T-helper 2 cell (primary cell): ENCODE measurements at places on chromosomes 5 and 9.

- DNase-seq = no peak
Observed at GRCh38 chr9:135757356-135757755, 55.4 kb downstream of the KCNT1 start.

DNA sequence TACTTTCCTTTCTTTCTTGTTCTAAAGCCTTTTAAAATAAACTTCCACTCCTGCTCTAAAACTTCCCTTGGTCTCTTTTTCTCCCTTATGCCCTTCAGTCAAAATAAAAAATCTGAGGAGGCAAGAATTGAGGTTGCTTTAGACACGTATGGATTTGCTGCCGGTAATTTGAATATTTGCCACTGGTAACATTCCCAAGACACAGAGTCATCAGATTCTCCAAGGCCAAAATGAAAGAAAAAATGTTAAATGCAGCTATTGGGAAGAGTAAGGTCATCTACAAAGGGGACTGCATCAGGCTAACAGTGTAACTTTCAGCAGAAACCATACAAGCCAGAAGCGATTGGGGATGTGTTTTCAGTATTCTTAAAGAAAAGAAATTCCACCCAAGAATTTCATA, 311.1 kb downstream of the CDH18 start:
- DNase-seq = no peak

DNA sequence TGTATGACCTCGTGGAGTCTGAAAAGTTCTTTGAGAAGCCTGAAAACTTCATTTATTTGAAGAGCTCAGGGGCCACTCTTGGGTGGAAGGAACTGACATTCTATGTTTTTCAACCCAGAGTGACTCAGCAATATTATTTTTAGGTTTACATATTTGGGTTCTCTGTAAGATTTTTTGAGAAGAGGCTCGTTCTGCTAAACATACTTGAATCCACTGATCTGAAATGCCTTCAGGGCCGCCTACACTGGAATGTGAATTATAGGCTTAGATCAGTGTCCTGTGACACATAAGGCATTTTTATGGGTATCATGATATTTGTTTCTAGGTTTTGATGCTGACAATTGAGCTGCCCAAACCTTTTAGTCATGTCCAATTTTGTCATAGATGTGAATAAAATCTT, 86.2 kb downstream of the PSAT1 start:
- DNase-seq = no peak

DNA sequence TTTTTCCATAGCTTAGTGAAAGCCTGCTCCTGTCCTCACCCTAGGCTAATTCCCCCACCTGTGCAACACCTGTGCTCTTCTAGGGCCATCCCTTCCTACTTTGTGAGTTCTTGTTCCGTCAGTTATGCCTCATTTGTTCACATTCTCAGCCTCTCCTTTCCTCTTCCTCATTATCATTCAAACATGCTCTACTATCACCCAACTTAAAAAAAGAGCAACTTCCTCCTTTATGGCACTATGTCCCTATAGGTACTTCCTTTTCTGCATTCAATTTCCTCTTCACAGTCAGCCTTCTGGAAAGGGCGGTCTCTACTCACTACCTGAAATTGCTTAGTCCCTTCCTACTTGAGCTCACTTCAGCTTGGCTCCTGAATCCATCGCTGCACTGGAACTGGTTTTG, 111.8 kb upstream of the LHFPL2 start:
- no peak for DNase-seq

DNA sequence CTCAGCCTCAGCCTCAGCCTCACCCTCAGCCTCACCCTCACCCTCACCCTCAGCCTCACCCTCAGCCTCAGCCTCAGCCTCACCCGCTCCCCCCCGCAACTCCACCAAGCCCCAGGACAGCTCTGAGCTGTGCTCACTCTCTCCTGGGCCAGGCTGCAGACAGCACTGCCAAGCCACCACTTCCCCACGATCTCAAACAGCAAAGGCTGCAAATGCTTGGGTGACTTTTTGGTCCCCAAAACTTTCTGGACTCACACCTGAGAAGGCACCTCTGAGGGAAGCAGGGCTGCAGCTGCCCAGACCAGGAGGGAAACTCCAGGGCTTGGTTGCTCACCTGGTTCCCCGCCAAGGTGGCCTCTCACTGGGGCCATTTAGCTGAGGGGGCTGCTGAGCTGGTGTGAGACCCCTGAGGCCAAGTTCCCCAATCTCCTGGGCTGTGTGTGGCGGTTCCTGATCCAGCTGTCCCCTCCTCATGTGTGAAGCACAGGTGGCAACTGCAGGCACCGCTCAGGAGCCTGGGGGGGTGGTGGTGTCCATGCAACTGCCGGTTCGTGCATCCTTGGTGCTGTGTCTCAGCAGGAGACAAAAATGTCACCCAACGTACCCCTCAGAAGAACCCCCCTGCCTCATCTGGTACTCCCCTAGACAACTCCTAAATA, 17.8 kb downstream of the MRPL36 start:
- DNase-seq = no peak

DNA sequence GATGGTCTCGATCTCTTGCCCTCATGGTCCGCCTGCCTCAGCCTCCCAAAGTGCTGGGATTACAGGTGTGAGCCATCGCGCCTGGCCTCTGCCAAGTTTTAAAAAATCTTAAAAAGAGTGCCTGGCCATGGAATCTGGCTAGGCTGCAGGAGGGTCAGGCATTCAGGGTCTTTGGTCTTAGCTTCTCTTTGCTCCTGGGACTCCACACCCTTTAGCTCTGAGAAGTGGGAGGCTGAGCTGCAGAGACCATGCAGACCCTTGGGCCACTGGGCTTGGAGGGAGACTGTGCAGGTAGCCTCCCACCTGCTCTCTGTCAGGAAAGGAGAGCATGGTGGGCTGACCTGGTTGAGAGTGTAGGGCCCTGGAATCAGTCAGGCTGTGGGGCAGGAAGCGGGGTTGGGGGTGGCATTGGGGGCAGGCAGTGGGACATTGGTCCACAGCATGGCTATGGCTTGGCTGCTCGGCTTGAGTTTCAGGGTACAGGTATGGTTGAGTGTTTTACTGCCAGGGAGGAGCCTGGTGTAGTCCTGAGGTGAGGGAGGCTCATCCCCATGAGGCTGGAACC, 20.8 kb downstream of the PHF2 start:
- no peak for DNase-seq

GRCh38 chr9:130325921-130326320, 60.4 kb downstream of the HMCN2 start:
- no peak for DNase-seq

DNA sequence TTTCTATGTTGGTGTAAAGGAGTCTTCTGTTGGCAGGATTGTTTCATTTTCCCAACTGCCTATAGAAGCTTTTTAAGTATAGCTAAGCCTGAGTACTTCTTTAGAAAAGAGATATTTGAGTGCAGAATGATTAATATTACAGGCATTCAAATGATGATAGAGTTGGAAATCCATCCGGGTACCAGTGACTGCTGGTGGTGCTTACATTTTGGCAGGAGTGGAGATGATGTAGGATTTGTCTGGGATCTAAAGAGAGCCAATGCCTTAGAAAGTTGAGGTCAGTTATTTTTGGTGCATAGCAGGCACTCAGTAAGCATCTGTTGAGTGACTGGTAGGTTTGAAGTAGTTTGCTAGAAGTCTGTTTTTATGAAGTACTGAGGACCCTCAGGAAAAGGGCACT, 433.5 kb downstream of the DMAC1 start:
- no peak for DNase-seq

DNA sequence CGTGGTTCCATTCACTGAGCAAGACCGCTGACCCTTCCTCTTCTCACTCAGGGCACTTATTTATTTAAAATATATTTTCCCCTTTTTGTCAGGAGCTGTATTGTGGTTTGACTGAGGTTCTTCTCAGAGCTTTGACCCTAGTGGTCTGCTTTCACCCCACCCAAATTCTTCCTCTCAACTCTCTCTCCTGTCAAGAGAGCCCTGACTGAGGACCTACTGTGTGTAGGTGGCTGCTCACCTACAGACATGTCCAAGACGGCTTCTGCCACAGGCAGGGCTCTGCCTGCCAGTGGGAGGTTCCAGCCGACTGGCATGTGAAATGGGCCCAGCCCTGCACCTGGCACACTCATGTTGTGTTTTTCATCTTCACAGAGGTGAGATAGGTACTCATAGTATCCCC, 5.2 kb downstream of the DCANP1 start:
- no peak for DNase-seq

DNA sequence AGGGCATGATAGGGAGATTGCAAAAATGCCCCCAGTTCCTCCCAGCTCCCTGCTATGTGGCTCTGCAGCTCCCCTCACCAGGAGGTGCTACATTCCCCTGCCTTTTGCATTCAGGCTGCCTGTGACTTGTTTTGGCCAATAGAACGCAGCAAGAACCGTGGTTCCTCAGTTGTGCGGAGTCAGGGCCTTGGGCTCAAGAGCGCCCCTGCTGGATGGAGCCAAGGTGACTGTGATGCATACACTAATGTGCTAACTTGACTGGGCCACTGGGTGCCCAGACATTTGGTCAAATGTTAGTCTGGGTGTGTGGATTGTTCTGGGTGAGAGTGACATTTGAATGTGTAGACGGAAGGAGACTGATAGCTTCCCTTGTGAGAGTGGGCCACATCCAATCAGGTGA, 123.3 kb upstream of the MVB12B start:
- no peak for DNase-seq

DNA sequence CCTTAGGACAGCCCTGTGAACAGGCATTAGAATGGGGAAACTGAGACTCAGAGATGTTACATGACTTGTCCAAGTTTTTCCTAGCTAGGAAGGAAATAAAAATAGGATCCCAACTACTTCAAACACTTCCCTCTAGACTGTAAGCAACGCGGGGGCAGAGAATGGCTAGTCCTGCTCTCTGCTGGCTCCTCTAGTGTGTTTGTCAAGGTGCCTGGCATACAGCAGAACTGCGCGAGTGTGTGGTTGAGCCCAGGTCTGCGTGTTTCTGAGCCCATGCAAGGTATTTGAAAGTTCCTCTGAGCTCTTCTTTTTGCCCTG, 152.5 kb downstream of the MACROH2A1 start:
- DNase-seq = no peak

GRCh38 chr5:141753971-141754713, 72.1 kb upstream of the ARAP3 start:
- DNase-seq = no peak

DNA sequence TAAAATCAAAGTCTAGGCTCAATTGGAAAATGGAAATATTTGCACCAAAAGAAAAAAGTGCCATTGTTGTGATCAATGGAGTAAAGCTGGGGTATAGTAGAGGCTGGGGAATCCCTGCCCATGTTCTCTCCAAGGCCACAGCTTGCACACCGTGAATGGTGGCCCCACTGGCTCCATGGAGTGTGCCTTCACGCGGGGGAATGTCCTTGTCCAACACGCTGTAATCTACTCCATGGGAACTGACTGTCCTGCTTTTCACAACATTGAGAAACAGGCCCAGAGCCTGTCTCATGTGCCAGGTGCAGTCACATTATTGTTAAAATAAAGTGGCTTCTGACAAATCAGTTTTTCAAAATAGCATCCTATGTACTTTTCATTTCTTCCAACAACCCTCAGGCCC, 33.1 kb upstream of the ITGA2 start:
- no peak for DNase-seq

DNA sequence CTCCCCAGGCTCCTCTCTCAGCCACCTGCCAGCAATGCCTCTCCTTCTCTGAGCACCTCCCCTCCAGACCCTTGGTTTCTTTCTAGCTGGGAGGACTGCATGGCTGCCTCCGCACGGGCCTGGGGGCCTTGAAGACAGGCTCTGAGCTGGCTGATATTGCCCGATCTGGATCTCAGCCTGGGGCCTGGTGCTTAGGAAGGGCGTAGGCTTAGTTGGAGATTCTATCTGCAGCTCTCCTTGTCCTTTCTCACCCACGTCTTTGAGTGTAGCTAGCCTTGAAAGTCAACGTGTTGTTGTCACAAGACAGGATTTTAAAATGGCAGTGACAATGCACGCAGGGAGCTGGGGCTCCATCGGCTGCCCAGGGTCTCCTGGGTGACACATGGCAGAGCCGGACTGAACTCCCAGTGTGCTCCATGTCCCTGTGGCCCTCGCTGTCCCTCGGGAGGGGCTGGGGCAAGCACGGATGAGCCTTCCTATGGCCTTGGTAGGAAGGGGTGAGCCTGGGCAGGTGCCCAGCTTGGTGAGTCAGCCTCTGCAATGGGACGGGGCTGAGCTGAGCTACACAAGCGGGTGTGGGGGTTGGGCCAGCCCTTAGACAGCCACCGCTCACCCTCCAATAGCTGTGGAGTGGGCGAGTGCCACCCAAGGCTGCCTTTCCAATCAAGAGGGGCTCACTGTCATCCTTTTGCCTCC, 9.4 kb downstream of the ADAMTSL2 start:
- no peak for DNase-seq

DNA sequence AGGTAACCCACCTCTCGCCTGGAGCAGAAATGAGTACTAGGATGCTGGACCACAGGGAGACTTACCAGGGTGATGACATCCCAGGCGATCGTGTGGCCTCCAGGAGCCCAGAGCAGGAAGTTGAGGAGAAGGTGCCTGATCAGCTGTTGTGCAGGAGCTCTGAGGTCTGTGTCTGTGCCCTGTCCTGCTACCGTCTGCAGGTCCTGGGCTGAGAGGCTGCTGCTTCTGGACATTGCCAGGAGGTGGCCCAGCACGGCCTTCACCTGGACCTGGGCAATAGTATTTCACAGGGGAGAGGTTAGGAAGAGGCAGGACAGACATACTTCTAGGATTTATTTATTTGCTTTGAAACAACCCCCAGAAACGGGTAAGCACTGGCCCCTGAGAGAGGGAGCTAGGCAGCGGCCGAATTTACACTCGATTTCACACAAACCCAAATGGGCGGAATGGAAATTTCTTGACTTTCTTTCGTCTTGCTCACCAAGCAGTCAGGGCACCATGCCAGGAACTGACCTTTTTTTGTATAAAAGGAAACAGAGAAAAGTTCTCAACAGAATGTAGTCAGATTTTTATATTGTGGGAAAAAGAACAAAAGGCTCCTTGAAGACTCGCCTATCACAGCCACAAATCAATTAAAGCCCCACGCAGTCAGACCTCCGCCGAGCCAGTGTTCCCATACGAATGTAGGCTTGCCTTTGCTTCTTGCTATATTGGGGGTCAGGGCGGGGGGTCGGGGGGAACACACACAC, 210.3 kb downstream of the FANCC start:
- no peak for DNase-seq

DNA sequence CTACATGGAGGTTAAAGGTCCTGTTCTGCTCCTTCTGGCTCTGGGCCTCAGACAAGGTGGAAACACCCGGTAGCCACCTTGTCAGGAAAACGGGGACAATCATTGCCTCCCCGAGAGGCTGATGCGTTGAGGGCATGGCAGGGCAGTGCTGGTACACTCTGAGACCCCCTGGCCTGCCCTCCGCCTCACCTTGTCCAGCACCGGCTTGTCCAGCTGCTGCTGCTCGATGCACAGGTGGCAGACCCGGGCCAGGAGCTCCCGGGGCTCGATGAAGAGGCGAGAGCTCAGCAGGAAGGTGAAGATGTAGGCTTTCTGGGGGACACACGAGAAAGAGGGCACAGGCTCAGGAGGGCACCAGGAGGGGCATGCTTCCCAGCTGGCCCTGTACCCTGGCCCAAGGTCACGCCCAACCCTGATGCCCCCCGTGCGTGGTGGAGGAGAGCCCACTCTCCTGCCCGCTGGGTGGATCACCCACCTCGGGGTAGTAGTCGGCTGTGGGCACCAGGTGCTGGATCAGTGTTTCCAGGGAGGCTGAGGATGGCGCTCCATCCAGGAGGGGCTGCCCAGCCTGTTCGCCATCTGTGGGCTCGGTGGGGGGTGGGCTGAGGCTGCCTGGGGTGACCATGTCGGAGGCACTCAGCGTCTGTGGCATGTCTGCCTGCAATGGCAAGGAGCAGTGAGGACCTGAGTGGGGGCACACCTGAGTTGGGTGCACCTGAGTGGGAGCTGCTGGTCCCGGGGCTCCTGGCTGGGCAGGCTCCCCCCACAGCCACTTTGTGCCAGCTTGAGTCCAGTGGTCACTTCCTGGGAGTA, 66.0 kb upstream of the RNF130 start:
- DNase-seq = no peak

- no peak for DNase-seq
Observed at GRCh38 chr5:118176146-118176545, 812.2 kb downstream of the DTWD2 start.
